ENCODE measurements at places on chromosomes 12 and 14.
A peak's percentile ranks its signal among the peaks of the same experiment; 100 is the strongest.

GRCh38 chr14:38910092-38910491 lies 192.9 kb downstream of the SEC23A start:
- DNase-seq: no peak

- DNase-seq: no peak
Measured at GRCh38 chr12:76124456-76124855, 40.0 kb upstream of the NAP1L1 start.

- no peak for DNase-seq
Measured at GRCh38 chr14:89377544-89377943, 39.5 kb downstream of the FOXN3 start.

GRCh38 chr14:79037106-79037505 lies 866.9 kb downstream of the NRXN3 start:
- DNase-seq: no peak

DNA sequence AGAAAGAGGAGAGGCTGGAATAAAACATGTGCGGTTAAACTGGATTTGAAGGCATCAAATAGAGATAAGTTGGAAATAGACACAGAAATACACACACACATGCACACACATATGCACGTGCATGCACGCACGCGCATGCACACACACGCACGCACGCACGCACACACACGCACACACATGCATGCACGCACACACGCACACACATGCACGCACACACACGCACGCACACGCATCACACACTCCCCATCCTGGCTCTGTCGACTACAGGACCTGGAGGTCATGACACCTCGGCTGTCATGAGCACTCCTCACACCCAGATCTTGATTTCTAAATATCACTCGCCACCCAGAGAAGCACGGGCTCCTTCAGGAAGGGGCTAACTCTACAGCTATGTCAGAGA lies 51.8 kb downstream of the RIMBP2 start:
- no peak for DNase-seq

DNA sequence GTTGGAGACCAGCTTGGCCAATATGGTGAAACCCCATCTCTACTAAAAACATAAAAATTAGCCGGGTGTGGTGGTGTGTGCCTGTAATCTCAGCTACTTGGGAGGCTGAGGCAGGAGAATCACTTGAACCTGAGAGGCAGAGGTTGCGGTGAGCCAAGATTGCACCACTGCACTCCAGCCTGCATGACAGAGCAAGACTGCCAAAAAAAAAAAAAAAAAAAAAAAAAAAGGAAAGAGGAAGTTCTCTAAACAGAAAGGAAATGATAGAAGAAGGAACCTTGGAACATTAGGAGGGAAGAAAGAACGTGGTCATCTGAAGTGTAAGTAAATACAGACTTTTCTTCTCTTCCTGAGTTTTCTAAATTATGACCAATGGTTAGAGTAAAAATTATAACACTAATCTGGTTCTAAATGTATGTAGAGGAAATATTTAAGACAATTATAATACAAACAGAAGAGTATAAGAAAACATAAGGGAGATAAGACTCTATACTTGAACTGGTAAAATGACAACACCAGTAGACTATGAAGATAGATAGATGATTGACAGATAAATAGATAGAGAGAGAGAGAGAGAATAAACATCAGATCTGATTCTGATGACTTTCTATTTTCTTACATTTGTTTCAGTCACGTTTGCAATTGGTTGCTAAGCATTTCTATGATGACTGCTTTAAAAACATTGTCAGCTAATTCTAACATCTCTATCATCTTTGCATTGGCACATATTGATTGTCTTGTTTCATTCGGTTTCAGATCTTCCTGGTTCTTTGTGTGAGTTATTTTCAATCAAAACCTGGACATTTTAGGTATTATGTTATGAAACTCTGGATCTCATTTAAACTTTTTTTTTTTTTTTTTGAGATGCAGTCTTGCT lies 12.9 kb upstream of the CORO1C start:
- DNase-seq: no peak

- DNase-seq: no peak
Measured at GRCh38 chr12:132446633-132447326, 43.2 kb upstream of the FBRSL1 start.

DNA sequence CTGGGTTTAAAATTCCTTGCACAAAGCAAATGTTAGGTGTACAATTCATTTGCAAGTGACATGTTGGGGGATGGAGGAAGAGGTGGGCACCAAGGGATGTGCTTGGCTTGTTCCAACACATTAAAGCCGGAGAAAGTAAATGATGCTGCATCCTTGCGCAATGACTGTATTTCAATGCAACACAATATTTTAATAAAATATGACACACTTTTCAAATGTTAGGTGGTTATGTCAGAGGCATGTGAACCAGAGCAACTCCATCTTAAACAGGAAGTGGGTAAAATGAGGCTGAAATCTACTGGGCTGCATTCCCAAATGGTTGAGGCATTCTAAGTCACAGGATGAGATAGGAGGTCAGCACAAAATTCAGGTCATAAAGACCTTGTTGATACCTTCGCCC lies 53.6 kb upstream of the ARHGAP5 start:
- no peak for DNase-seq

GRCh38 chr14:65015391-65015790 lies 28.7 kb downstream of the FNTB start:
- no peak for DNase-seq

DNA sequence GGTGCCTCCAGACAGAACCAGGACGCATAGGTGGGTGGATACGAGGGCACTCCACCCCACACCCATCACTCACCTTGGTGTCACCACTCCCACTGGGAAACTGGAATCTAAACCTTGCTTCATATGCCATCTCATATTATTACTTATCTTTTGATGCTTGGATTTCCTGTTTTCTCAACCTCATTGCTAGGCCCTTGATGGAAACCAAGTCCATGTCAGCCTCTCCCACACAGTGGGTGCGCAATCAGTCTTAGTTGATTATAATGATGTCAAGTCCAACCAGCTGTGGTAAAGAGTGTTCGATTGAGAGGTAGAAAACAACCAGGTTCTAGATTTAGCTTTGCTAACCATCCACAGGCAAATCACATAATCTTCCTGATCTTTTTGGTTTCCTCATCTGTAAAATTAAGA lies 584 bp upstream of the DDHD1 start:
- no peak for DNase-seq

DNA sequence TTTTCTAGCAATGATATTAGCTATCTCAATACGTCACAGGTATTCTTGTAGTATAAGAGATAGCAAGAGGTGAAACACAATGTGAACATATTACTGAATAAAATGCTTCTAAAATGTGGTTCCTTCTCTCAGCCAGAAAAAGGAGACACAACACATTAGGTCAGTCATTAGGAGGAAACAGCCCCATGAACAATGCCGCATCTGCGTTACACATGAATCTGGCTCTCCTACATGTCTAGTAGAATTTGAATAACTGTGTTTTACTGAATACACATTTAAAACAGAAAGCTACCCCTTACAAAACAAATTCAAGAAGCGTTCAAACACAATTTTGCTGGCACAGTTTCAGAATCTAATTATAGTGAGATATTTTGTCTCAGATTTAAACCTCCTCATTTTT lies 51.6 kb downstream of the EFCAB11 start:
- no peak for DNase-seq

DNA sequence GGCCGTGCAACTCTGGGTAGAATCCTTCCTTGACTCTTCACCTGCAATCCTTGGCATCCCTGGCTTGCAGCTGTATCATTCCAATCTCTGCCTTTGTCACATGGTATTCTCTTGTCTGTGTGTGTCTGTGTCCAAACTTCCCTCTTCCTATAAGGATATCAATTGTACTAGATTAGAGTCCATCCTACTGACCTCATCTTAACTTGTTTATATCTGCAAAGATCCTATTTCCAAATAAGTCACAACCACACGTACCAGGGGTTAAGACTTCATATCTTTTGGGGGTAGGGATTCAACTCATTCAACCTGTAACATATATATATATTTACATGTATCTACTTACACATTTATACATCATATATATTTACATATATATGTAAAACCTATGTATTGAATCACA lies 29.6 kb upstream of the RASSF3 start:
- DNase-seq: no peak

DNA sequence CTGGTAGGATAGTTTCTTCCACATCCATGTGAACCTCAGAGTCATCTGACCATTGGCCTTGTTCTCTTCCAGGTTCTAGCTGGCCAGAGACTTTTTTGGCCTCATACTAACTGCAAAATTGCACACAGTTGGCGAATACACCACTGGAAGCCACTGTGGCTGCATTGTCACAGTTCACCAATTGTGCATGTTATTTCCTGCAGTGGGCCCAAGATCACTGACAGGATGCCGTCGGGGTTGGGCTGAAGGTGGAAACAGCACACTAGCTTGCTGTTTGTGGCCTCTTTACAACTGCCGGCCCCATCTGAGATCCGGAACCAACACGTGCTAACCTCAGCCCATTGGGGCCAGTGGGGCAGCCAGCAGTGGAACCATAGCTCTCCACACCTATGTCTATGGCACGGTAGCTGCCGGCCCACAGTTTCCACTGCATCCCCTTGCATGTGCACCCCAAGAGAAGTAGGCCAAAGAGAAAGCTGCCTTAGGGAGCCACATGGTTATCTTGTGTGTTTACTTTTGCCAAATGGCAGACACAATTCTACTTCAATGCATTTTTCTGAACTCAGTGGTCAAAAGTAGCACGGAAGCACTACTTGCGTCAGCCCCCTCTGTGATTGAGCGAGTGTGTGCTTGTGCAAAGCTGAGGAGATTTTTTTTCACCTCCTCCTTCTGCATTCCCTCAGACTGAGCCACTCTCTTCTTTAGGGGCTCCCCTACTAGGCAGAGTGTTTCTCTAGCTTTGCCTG lies 464.0 kb downstream of the RAD51B start:
- peak; percentile 22 for DNase-seq

GRCh38 chr14:40494483-40494882 lies 1062.2 kb upstream of the FBXO33 start:
- no peak for DNase-seq

DNA sequence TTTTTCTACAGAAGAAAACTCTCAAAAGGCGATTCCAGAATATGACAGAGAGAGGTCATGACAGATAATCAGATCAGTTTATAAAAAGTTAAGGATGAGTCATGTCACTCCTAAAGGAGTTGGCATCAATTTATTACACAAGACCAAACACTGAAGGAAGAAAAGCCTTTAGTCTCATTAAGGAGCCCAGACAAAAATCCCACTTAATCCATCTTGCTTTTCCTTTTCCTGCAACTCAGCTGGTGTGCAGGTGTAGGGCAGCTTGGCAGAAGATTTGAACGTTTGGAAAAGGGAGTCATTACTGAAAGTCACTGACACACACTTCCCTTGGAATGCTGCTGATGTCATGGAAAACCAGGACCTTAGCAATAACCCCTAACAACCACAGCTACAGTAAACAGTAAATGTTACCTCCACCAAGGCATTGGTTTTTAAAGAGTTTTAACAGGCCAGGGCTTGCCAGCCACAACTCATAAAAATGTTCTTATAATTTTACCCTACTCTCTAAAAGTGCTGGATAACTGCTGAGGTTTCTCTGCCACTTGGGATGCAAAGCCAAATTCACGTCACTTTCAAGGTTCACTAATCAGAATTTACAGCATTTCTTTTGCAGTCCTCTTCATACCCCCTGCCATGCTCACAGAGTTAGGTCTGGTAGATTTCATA lies 320.6 kb downstream of the RAD51B start:
- DNase-seq: no peak

- no peak for DNase-seq
Measured at GRCh38 chr14:90400904-90401561, 4.2 kb downstream of the CALM1 start.

GRCh38 chr14:33363682-33364081 lies 425.0 kb downstream of the NPAS3 start:
- no peak for DNase-seq

GRCh38 chr12:52042706-52043385 lies 8.4 kb upstream of the NR4A1 start:
- DNase-seq: no peak

DNA sequence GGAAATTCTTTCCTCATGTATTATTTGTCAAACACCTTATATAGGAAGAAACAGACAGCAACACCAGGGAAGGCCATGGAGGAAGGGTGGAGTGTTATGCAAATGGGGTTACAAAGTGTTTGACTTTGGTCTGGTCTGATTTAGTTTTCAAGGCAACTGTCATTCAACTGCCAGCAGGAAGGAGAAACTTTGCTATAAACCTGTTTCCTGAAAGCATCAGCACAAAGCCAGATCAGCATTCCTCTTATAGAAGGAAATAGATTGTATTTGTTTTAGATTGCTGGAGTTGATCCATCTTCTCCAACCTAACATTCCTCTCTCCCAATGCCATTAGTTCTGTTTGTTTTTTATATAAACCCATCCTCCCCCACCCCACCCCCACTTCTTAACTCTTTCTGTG lies 65.7 kb downstream of the STAB2 start:
- DNase-seq: no peak

- DNase-seq: no peak
Measured at GRCh38 chr12:27015730-27016076, 1.5 kb upstream of the TM7SF3 start.

DNA sequence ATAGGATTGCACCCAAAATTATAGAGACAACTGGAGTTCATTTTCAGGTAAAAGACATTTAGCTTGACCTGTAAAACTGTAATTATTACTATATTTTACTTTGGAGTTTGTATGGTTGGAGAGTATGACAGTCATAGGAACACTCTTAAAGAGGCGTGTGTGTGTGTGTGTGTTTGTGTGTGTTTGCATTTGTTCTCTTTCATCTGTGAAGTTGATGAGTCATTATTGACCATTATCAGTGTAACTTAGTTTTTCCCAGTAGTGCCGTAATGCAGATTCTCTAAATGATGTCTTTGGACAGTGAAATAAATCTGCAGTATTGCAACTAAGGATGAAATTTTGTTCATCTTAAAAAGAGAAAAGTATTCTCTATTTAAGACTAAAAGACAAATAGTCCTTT lies 13.0 kb downstream of the WASHC4 start:
- no peak for DNase-seq

GRCh38 chr12:89707703-89708564 lies 704 bp downstream of the ATP2B1 start:
- peak; percentile 7 for DNase-seq

- DNase-seq: no peak
Measured at GRCh38 chr12:26118308-26118707, 6.5 kb downstream of the BHLHE41 start.

DNA sequence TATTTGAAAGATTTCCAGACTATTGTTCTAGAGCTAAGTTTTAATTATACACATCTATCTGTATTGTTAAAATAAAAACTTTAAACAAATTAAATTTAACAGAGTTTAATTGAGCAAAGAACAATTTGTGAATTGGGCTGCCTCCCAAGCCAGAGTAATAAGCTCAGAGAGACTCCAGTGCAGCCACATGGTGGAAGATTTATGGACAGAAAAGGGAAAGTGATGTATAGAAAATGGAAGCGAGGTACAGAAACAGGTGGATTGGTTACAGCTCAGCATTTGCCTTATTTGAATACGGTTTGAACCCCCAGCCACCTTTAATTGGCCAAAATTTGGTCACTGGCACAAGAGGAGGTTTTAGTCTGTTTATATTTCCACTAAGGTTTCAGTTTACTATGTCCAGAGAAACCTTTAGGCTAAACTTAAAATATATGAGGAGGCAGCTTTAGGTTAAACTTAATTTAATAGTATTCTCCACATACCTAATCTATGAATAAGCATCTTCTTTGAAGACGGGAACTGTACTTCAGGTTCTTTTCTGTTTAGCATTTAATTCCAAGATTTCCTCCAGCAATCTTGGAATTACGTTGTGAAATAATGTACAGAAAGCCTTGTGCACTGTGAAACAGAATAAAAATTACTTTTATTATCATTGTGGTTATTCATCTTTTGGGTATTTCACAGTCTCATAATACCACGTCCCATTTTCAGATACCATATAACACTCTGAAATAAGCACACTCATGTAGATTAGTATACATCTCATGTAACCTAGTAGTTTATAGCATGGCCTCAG lies 19.4 kb downstream of the SRGAP1 start:
- no peak for DNase-seq

- peak; percentile 21 for DNase-seq
Measured at GRCh38 chr14:63840981-63841380, 11.8 kb upstream of the SYNE2 start.
